GM12891 (cell line): ENCODE measurements at places on chromosomes 7 and 10.

GRCh38 chr10:11401264-11402235 lies 209.9 kb downstream of the USP6NL start:
- no peak for DNase-seq

- DNase-seq, result no peak
These were observed 797 bp upstream of the STMP1 start for GRCh38 chr7:135661311-135662122.

DNA sequence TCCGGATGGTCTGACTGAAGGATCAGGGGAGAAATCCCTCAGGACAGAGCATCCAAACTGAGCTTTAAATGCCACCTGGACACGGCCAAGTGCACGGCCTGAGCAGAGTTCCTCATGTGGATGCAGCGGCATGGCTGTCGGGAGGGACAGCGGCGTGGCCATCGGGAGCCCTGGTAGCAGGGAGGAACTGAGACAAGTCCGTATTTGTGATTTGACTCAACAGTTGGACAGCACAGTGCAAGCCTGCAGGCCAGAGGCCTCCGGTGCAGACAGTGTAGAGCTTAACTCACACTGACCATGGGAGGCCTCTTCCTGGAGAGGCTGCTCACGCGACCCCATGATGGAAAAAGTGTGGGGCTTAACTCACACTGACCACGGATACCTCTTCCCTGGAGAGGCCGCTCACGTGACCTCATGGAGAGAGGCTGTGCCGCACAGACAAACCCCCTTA lies 207.4 kb downstream of the DIP2C start:
- no peak for DNase-seq

- DNase-seq, result no peak
These were observed 107.9 kb upstream of the PPIF start for GRCh38 chr10:79239275-79239779.

- no peak for DNase-seq
These were observed 492.4 kb downstream of the TNS3 start for GRCh38 chr7:47089461-47089860.

DNA sequence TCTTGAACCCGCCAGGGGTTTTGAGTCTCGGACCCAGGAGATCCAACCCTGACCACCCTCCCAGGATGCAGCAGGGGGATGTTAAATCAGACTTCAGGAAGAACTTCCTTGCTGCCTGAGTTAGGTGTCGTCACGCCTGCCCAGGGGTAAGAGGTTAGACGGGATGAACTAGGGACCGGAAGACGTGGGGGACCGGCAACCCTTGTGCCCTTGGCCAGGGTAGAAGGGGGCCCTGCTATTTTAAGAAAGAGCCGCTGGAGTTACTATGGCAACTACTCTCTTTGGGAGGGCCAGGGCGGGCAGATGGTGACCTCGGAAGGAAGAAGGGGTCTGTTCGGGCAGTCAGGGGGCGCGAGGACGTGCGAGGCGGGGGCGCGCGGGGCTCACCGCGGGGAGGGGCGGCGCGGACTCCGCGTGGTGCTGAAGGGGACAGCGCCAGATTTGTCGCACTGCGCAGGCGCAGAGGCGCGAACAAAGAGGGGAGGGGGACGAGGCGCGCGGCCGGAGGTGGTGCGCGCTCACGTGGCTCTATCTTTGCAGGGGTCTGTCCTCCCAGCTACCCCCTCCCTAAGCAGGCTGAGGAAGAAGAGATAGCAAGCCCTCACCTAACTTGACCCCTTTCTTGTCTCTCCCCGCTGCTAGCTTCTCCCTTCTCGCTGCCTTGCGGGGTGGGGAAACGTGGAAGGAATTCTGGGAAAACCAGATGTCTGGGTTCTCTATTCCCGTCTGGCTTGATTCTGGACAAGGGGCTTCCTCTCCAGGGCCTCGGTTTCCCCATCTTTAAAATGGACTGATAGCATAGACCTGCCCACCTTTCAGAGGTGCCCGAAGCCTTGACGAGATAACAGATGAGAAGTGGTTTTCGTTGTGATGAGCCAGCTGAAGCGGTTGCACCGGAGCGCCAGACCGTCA lies 940 bp upstream of the PSD start:
- DNase-seq, result no peak

GRCh38 chr7:131974671-131975070 lies 418.2 kb upstream of the PODXL start:
- no peak for DNase-seq

- no peak for DNase-seq
These were observed 96.0 kb downstream of the NOD1 start for GRCh38 chr7:30382607-30383006.

DNA sequence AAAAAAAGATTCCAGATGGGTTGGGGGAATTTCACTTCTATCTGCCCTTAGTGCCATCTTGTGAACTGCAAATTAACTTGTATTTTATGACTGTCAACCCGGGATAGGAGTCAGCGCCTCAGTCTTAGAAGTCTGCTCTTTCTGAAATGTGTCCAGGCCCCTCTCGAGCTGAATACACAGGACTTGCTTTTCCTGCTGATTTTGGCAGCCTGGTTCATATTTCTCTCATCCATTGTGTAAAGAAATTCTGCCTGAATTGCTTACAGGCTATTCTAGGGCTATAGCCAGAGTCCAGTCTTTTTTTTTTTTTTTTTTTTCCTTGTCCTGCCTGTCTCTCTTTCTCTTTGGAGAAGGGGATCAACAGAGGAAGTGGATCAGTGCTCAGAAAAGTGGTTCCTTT lies 24.6 kb downstream of the GATA3 start:
- DNase-seq, result no peak

GRCh38 chr10:120262857-120263547 lies 194.0 kb upstream of the PLPP4 start:
- no peak for DNase-seq

DNA sequence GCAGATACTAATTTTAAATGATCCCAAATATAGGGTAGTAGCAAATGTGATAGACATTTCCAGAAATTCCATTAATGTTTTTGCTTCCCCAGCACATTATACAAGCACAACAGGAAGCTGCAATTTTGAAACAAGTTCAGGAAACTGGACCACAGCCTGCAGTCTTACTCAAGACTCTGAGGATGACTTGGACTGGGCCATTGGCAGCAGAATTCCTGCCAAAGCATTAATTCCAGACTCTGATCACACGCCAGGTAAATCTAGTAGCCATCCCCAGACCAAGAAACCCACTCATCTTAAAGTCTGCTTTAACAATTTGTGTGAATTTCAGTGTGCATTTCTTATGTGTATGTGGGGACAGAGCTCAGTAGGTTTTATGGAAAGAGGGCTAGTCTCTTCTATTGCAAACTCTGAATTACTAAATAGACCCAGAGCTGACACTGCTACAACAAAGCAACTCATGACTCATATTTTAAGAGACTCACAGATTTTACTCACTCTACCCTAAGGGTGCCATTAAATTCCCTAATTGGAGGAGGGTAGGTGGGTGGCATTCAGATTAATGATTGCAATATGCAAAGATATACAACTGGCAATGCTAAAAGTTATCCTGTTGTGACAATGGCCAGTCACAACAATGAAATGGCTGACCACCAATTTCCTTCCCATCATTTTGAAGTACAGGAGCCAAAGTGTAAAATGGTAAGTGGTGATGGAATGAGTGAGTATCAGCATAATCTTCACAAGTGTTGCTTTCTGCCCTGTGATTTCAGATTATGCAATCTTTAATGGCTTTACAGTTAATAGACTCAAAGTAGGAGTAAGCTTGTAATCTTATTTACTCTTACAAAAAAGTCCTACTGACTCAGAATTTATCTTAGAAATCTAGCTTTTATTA lies 317.6 kb upstream of the PLXDC2 start:
- DNase-seq, result no peak
